ENCODE measurements at places on chromosomes 1 and 21.

DNA sequence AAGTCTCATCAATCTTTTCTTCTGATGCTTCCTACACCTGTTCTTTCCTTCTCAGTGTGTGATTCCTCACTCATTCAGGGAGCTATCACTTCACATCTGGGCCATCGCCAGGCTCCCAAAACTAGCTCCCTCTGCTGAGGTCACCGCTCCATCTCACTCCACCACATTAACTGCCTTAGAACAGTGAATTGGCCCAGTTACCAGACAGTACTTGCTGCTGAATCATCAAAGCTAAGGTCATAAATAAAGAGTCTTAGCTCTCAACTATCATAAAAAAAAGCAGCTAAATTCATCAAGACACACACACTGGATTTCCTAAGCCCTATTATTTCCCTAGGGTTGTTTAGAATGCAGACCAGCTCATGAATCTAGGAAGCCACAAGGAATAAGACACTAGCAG lies 18.8 kb upstream of the SRM start:
- DNase-seq, result no peak

DNA sequence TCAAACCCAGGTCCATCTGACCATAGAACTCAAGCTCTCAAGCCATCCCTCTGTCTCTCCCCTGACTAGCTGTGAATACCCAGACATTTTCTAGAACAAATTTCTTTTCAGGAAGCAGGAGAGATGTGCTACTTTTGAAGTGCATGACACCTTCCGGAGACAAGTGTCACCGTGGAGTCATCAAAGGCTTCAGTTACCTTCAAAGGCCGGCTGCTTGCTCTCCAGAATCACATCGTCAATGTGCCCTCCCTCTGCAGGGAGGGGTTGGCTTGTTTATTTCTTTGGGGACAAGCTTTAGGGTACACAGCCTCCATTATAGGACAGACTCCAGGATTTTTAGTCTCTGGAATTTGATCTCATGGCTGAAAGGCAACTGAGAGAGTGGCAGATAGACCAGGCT lies 37.7 kb upstream of the IGSF21 start:
- no peak for DNase-seq

DNA sequence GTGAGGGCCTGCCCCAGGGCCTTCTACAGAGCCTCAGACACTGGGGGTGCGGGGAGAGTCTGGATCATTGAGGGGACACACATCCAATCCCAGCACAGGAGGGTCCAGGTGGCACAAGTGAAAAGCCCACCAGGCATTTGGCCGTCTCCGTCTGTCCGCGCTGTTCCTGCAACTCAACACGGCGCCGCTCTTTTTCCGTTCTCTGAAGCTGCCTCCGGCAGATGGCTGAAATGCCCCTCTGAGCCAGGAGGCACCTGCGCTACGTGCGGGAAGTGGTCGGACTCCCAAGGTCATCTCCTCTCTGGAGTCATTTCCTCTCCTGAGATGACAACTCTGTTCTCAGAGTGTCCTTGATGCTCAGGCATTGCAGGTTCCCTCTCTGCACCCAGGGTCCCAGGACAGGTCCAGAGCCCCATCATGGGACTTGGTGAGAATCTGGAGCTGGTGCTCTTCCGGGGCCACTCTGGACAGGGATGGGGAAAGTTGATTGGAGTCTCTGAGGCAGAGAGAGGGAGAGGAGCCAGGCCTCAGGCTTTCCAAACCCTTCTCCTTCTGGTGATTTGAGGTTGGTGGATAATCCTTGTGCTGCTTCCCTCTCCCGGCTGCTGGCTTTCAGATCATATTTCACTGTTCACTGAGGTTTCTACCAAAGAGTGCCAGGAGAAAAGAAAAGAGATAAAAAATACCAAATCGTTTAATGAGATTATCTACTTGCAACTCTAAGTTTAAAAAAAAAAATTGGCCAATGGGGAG lies 14.0 kb upstream of the MIXL1 start:
- DNase-seq, result no peak

- DNase-seq, result no peak
Measured at GRCh38 chr1:47186267-47187185, 3.3 kb downstream of the PDZK1IP1 start.

All from amygdala (tissue), 56 donors.